Activated T-cell treated with anti-CD3 and anti-CD28 coated beads, Interleukin-2, amount 50 U/mL, for 4 hours (primary cell): ENCODE measurements at places on chromosomes 6 and 20. TPM values are rescaled to one million over a fixed set of nuclear protein-coding genes. Genes with fewer than 3 reads are reported as not detected.

- no peak for DNase-seq
Measured at GRCh38 chr6:160069050-160069454, 52.6 kb upstream of the SLC22A1 start.

DNA sequence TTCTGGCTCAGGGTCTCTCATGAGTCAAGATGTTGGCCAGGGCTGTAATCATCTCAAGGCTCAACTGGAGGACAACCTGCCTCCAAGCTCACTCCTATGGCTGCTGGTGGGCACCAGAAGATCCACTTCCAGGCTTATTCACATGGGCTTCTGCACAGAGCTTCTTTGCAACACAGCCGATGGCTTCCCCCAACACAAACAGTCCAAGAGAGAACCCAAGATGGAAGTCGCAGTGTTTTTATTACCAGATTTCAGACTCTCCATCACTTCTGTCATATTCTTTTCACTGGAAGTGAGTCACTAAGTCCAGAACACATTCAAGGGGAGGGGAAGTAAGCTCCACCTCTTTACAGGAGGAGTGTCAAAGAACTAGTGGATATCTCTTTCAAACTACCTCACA, 75.5 kb downstream of the CD164 start:
- DNase-seq: no peak

DNA sequence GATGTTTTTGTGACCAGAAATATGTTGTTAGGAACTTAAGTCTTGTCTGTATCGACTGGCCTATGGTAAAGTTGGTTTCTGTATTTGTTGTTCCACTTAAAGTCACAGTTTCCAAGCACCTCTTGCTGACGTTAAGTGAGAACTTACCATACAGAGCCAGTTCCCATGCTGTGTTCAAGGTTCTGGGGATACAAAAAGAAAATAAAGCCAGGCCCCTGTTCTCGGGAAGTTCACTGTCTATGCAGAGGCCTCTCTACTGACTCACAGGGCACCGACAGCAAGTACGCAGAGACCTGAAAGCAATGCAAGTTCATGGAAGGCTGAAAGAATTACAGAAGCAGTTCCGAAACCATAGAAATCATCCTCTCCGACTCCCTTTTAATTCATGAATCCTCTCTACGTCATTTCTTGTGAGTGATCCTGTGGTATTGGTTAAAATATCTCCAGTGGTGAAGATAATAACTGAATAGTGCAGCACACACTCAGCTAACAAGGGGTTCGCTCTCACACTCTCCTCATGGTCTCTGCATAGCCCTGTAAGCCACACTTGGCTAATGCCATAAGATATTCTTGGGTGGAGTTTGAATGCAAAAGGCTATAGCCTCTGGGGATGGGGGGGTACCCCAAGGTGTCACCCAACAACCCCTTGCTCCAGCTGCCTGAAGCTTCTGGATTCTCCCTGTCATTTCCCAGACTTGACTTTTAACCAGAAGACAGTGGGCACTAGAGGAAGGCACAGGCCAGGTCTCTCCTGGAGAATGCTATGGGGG, 91.2 kb upstream of the EXOC2 start:
- DNase-seq: no peak

CALHM6 gene
- total RNA-seq: 1.7 TPM

DNA sequence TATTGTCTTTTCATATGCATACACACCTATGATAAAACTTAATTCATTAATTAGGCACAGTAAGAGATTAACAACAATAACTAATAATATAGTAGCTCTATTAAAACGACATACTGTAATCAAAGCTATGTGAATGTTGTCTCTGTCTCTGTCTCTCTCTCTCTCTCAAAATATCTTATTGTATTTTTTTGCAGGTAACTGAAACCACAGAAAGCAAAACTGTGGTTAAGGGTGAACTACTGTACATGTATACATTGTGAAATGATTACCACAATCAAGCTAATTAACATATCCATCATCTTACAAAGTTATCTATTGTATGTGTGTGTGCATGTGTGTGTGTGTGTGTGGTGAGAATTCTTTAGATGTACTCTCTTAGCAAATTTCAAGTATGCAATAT, 242.0 kb upstream of the RSPO3 start:
- no peak for DNase-seq

DNA sequence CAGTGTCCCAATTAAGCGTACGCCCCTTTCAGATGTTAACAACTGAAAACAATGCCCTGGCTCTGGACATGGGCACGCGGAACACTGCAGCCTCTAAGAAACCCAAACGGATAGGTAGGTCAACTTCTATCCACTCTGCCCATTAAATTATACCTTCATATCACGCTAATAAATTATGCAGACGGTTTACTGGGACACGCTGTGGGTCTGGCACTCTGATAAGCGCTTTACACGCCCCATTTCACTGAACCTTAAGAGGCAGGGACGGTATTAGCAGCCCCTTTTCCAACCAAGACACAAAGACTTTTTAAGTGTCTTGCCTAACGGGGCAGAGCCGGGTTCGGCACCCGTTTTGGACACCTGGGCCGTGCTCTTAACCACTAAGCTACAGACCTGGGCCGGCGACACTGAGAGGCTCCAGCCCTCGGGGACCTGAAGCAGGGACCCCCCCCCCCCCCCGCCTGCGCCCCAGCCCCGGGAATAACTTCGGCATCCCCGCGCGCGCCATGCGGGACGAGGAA, 744 bp downstream of the STAU1 start:
- peak; percentile 10 for DNase-seq

CLDN20 gene
- not detected for total RNA-seq

- no peak for DNase-seq
Measured at GRCh38 chr6:71602385-71603007, 283.9 kb upstream of the RIMS1 start.

DNA sequence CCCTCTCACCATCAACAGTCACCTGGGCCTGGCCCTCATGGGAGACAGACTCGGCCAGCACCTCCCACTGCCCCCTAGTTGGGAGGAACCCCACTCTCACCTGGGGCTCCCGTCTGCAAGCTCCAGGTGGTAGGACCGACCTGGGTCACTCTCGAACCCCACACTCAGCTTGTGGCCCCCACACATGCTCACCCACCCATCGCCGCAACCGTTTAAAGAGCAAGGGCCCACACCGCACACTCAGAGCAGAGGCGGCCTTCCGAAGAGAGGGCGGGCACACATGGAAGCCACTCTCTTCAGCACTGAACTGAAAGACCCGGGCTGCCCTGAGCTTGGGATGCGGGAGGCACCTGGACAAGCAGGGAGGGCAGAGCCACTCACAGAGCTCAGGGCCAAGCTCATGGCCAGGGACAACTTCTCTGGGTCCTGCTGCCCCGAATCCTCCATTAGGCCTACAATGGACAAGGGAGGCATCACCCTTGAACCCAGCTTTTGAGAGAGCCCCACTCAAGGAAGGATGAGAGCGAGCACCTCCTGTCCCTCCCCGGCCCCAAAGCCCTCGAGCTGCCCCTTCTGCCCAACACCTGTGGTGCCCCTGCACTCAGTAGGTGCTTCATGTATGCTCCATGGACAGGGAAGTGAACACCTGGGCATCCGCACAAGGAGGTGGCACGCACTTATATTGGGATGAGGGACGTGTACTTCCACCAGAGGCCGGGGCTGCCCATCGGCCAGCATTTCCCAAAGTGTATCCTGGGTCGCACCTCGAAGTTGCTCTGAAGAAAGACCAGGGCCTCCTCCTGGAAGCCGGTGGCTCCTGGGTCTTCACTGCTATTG, 50.4 kb downstream of the YTHDF1 start:
- no peak for DNase-seq

RBPJL gene
- not detected for total RNA-seq

HLA-DQB1 gene
- 3.8 TPM for total RNA-seq

- no peak for DNase-seq
Measured at GRCh38 chr6:158706369-158706982, 56.6 kb downstream of the SYTL3 start.

- DNase-seq: no peak
Measured at GRCh38 chr20:24836661-24837299, 112.3 kb upstream of the CST7 start.

DNA sequence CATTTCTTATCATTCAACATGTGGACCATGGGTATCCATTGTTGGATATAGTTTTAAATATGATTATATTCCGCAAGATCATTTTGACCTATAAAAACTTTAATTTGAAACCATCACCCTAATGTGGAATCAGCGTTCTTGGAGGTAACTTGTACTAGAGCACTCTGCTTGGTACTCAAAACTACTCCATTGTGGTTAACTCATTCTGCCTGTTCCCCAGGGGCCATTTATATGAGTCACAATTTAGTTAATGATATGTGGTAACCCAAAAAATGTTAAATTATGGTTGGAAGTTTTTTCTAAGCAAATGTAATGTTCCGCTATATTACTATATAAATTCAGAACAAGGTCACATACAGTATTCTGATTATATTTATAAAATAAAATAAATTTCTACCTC, 109.3 kb downstream of the TRDN start:
- DNase-seq: no peak

DNA sequence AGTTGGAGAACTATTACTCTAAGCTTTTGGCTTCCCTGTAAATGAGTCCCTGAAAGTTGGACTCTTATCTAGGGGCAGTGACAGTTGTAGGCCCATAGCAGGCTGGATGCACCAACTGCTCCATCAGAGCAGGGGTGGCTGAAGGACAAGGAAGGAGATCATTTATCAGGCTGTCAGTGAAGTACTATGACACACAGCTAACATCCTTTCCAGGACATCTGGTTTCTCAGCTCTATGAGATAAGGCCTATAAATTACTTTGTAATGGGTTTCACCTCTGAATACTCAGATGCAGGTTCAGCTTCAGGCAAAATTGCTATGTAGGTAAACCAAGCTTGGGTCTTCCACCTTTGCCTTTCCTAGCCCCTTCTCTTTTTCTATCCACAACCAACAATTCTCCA, 468.5 kb downstream of the KIF16B start:
- DNase-seq: no peak

DNA sequence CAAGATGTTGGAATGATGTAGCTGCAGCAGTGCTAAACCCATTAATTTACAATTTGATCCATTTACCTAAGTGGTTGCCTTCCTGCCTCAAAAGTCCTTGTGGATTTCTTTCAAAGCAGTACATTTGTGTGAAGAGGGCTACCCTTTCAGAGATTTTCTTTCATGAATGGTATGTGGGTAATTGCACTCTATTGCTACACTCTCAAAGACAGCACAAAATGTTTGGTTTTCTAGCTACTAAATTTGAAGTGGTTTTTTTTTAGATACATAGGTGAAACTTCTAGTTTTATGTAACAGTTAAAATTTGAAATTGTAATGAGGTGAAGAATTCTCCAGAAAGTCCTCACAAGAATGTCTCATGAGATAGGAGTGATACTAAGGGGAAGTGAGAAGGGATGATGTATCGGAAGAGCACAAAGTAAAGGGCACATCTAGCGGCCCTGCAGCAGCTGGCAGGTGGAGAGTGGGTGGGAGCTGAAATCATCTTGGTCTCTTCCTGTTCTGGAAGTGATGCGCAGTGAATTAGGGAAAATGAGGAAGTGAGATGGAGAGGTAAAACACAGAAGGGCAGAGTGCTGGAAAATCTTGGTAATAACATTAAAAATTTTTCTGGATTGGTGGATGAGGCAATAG, 236.8 kb upstream of the MAN1A1 start:
- no peak for DNase-seq

- no peak for DNase-seq
Measured at GRCh38 chr6:151679081-151679480, 128.4 kb upstream of the ESR1 start.

CCN6 gene
- 0.43 TPM for total RNA-seq

- DNase-seq: no peak
Measured at GRCh38 chr20:237489-237888, 10.4 kb downstream of the DEFB129 start.

- no peak for DNase-seq
Measured at GRCh38 chr6:11188161-11188915, 44.1 kb downstream of the NEDD9 start.

GSTA1 gene
- total RNA-seq: not detected

DNA sequence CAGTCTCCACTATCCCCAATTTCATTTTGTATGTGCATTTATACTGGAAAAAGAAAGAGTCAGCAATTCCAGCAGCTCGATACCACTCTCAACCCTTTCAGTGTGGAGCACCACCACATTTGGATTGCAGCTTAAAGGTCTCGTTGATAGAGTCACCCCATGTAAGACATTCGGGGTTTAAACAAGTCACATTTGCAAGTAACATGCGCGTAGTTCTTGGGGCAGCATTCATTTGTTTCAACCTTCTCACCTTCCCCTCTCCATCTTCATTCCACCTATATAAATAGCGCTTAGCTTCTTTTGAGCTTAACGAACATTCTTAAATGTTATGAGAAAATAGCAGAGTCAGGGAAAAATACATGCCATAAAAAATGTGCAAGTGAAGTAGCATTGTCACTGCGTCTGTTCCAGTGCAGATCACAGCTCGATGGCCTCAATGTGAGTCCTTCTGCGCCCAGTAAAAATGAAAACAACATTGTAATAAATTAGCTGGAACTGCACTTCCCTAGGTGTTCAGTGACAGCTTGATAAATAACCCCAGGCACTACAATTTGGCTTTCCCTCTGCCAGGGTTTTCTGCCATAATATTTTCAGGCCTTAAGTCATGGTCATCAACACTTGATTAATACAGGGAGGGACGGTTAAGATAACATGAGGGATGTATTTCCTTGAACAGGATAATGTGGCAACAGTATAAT, 737.8 kb upstream of the NRSN1 start:
- no peak for DNase-seq

DNA sequence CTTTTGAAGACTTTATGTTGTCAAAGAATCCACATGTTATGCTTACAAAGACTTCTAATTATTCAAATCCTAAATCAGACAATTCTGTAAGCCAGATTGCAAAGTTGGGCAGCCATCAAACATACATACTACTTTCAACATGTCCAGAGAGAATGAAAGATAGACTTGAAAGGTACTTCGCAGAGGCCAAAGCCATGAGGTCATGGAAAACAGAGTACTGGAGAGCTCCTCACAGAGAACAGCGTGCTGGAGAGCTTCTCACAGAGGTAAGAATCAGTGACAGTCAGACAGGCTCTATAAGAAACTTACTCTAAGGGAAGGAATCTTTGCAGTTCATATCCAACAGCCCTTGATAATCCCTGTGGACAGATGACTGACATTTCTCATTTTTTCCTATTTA, 400.2 kb downstream of the GJA1 start:
- no peak for DNase-seq

CGA gene
- total RNA-seq: not detected

DNA sequence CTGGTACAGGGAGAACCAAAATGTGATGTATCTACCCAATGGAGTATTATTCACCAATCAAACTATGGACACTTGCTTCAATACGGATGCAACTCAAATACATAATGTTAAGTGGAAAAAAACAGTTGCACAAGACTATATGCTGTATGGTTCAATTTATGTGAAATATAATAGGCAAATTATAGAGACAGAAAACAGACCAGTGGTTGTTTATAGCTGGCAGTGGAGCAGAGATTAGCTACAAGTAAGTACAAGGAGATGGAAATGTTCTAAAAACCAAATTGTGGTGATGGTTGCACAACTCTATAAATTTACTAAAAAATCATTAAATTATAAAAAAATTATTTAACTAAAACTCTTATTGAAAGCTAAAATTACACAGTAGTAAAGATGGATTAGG, 113.2 kb downstream of the PRDM1 start:
- no peak for DNase-seq

SCRT2 gene
- not detected for total RNA-seq

MCHR2 gene
- total RNA-seq: not detected
